ENCODE measurements at places on chromosomes 7 and 10. TPM values are rescaled to one million over a fixed set of nuclear protein-coding genes. Genes with fewer than 3 reads are reported as not detected.

DNA sequence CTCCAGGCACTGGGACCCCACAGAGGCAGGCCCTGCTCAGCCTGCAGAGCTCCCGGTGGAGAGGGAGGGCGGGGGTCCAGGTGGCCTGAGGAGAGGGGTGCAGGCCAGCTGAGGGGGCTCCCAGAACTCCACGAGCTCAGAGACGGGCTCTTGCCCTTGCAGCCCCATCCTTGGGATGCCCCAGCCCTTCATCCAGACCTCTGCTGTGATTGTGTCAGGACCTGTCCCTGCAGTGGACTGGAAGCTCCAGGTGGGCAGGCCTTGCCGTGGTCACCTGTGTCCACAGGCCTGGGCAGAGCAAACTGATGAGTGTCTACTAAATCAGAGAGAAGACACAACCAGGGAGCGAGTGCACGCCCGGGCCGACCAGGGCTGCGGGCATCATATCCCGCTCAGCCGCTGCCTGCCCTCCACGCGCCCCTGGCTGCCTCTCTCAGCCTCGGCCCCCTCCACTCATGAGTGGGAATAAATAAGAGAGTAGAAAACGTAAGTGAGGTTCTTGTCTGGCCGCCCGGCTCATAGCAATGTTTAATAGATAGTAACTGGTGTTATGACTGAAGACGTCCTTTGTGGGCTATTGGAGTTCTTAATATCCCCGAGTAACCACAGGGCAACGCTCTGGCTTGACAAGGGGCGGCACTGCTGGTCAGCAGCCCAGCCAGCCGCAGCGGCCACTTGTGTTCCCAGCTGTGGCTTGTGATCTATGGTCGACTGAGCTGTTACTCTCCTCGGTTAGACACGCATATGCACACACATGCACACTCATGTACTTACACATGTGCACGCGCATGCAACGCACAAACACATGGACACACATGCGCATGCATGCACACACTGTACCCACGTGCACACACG, 105.6 kb downstream of the LHPP start:
- H3K27ac ChIP-seq, result no peak overlapping the region
- no peaks in the 10 kb centered on the region for H3K4me1 ChIP-seq
- no peaks in the 10 kb centered on the region for H3K36me3 ChIP-seq
- H3K4me3 ChIP-seq, result no peak overlapping the region
- no peak for DNase-seq
- H3K27me3 ChIP-seq, result no peaks in the 10 kb centered on the region

GRCh38 chr7:47786557-47787248, 161.6 kb downstream of the PKD1L1 start:
- H3K36me3 ChIP-seq, result no peaks in the 10 kb centered on the region
- H3K4me1 ChIP-seq, result no peaks in the 10 kb centered on the region
- DNase-seq, result no peak

DNA sequence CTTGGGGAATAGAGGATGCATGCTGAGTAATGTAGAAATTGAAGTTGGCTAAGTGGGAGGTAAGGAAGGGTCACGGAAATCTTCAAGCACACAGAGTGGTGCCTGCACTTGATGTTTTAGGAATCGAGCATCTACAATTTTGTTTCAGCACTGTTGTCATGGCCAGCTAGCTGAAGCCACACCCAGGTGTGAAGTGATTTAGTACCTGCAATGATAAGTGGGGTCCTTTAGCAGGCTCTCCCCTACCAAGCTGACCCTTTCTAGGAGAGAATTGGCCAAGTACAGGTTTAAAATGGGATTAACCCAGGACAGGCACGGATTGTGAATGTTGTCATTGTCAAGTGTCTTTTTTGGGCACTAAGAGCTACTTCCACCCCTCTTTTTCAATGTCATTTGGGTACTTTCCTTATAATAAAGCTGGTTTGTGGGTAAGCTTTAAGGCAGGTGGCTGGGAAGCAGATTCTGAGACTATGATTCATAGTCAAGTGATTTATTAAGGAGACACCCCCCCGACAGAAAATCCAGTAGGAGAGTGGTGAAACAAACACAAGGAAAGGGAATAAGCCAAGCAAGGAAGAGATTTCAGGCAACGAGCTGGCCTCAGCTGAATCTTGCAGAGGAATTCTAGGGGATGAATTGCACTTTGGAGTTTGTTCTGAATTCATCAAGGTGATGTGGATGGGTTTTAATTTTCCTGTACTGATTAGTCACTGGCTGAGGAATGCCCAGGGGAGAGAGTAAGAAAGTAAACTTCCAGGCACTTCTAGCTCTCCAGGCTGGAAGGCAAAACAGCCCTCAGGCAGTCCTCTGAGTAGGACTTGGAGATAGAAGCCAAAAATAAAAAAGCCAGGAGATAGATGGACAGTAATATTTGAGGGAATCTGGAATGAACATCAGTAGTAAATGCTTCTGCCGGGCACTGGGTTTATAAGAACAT, 1128.4 kb downstream of the SORCS3 start:
- no peaks in the 10 kb centered on the region for H3K36me3 ChIP-seq
- no peak for DNase-seq
- no peak overlapping the region for H3K27ac ChIP-seq
- no peaks in the 10 kb centered on the region for H3K27me3 ChIP-seq
- H3K4me3 ChIP-seq, result no peak overlapping the region

DNA sequence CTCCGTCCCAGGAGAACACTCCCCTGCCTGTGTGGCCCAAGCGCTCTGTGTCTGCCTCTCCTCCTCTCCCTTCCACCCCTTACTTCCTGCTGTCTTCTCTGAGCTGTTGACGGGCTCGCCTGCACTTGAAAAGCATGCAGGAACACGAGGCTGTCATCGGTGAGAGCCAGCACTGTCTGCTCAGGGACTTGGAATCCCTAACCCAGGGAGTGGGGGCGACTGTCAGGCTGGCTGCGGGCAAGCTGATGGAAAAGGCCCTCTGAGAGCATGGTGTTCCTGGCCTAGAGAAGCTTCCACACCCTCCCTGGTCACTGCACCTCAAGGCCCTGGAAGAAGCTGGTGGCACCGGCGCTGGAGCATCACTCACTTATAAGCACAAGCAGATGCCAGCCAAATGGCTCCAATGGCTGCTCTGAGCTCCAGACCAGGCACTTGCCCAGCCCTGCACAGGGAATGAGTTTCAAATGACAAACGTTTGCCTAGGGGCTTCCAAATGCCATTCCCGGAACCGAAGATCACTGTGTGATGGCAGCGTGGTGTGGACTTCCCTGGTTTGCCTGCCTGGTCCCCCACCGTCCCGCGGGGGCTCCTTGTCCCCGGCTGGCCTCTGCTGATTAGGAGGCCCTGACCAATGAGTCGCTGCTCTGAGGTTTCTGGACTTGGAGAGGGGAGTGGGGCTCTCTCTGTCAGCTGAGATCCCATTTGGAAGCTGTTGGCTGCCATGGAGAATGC, 56.7 kb upstream of the EBF3 start:
- peaks cover 7% of the 10 kb centered on the region for H3K4me1 ChIP-seq
- no peaks in the 10 kb centered on the region for H3K27me3 ChIP-seq
- H3K4me3 ChIP-seq, result no peak overlapping the region
- DNase-seq, result no peak
- no peaks in the 10 kb centered on the region for H3K36me3 ChIP-seq

GRCh38 chr7:158028290-158028941, 559.2 kb downstream of the PTPRN2 start:
- H3K4me1 ChIP-seq, result no peaks in the 10 kb centered on the region
- no peak for DNase-seq
- no peaks in the 10 kb centered on the region for H3K27me3 ChIP-seq
- no peak overlapping the region for H3K27ac ChIP-seq
- H3K36me3 ChIP-seq, result peaks cover 2% of the 10 kb centered on the region

- H3K4me3 ChIP-seq, result no peak overlapping the region
- H3K27me3 ChIP-seq, result peaks cover 5% of the 10 kb centered on the region
- H3K4me1 ChIP-seq, result no peaks in the 10 kb centered on the region
- no peak overlapping the region for H3K27ac ChIP-seq
Observed at GRCh38 chr7:121078701-121079227, 90.3 kb downstream of the CPED1 start.

- H3K27ac ChIP-seq, result no peak overlapping the region
- H3K27me3 ChIP-seq, result peaks cover 6% of the 10 kb centered on the region
- H3K4me1 ChIP-seq, result no peaks in the 10 kb centered on the region
- peaks cover 9% of the 10 kb centered on the region for H3K36me3 ChIP-seq
Observed at GRCh38 chr7:97846945-97847344, 25.3 kb downstream of the ASNS start.

MOGAT3 gene
- not detected for total RNA-seq

- H3K4me1 ChIP-seq, result no peaks in the 10 kb centered on the region
- H3K4me3 ChIP-seq, result no peak overlapping the region
- no peak overlapping the region for H3K27ac ChIP-seq
- no peaks in the 10 kb centered on the region for H3K36me3 ChIP-seq
Observed at GRCh38 chr7:85764034-85764433, 577.2 kb upstream of the SEMA3D start.

DNA sequence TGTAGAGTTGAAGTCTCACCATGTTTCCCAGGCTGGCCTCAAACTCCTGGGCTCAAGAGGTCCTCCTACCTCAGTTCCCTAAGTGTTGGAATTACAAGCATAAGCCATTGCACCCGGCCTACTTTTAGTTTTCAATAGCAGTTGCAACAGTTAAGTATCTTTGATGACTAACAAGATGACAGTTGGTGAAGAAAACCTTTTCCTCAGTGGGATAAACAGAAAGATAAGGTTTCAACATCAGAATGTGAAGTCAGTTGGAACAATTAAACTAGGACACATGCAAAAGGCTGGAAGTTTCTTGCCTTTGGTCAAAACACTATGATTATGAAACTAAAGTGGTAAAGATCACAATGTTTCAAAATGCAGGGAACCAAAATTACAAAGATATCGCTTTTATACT, 169.2 kb downstream of the ZNF438 start:
- DNase-seq, result no peak
- H3K36me3 ChIP-seq, result no peaks in the 10 kb centered on the region
- peaks cover 2% of the 10 kb centered on the region for H3K4me1 ChIP-seq

GRCh38 chr7:106282390-106282789, 2.4 kb downstream of the NAMPT start:
- peaks cover 17% of the 10 kb centered on the region for H3K36me3 ChIP-seq
- no peaks in the 10 kb centered on the region for H3K27me3 ChIP-seq
- peaks cover 64% of the 10 kb centered on the region for H3K4me1 ChIP-seq
- peak overlapping the region; percentile 83 for H3K4me3 ChIP-seq

HABP2 gene
- total RNA-seq, result not detected

DNA sequence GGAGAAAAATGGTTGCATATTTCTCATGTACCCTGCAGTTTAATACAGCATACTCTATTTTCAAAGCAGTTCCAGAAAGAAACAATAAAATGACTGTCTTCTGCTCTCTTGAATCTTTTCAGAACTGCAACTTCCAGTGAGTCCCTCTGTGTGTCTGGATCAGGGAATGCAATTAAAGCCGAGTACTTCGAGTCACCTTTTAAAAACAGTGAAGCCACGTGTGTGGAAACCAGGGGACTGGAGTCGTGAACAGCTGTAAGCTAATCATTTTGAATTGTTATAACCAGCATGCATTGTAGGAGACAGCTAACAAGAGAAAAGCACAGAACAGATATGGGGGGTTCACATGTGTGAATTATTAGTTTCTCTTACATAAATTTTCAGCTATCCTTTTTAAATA, 109.1 kb downstream of the CPED1 start:
- no peak overlapping the region for H3K4me3 ChIP-seq
- no peak for DNase-seq
- no peak overlapping the region for H3K27ac ChIP-seq
- no peaks in the 10 kb centered on the region for H3K36me3 ChIP-seq
- H3K4me1 ChIP-seq, result no peaks in the 10 kb centered on the region
- peaks cover 10% of the 10 kb centered on the region for H3K27me3 ChIP-seq

HMX2 gene
- total RNA-seq, result not detected

USP54 gene
- 4.3 TPM for total RNA-seq

DNA sequence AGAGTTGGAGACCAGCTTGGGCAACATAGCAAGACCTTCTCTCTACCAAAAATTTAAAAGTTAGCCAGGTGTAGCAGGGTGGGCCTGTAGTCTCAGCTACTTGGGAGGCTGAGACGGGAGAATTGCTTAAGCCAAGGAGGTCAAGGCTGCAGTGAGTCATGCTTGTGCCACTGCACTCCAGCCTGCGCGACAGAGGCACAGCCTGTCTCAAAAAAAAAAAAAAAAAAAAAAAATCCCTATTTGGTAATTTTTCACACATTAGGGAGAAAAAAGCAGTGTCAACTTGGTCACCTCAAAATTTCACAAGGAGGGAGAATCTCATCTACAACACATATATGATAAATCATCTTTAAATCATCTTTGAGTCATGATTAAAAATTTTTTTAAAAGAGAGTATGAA, 6.4 kb upstream of the ZNF398 start:
- H3K4me3 ChIP-seq, result no peak overlapping the region
- H3K4me1 ChIP-seq, result peaks cover 9% of the 10 kb centered on the region

DNA sequence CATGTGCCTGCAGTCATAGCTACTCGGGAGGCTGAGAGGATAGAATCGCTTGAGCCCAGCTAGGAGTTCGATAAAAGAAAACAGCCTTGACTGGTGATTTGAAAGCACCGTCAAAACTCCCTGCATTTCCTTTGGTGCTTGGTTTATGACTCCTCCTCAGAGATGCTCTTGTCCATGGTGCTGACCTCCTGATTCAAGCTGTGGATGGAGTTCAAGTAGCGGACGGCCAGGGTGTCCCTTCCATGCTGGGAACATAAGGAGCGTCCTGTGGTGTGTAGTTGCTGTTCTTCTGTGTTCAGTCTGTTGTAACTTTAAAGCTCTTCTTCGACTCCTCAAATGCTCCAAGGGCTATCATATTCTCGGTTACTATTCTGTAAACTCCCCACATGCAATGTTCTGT, 382.5 kb upstream of the KIAA1217 start:
- no peaks in the 10 kb centered on the region for H3K36me3 ChIP-seq
- H3K4me1 ChIP-seq, result no peaks in the 10 kb centered on the region
- H3K4me3 ChIP-seq, result no peak overlapping the region
- H3K27ac ChIP-seq, result no peak overlapping the region
- H3K27me3 ChIP-seq, result no peaks in the 10 kb centered on the region
- DNase-seq, result no peak

DNA sequence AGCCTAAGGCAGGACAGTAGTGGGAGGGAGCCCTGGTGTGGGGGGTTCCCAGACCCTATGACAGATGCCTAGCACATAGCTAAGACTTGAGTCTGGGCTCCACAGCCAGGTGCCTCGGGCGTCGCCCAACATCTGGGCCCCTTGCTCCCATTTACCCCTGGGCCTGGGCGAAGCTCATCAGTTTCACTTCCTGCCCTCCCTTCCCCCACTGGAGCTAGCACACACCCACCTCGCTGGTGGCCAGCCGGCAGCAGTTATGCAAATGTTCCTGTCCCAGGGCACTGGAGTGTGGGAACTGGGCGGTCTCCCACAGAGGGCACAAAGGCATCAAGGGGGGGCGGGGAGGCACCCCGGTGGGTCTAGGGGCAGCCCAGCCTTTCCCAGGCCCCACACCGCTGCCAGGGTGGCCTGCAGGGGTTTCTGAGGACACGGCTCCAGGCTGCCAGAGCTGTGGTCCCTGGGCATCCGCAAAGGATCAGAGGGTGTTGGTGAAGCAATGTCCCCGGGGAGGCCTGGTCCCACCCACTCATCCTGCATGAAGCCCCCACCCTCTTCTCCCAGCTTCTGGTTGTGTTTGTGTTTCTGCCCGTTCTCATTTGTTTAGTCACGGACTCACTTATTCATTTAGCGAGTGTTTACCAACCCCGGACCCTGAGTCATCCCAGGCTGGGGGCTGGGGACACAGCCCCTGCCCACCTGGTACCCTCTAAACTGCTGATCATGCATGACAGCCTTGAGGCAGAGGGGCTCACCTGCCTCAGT, 20.4 kb downstream of the SH2B2 start:
- no peak overlapping the region for H3K27ac ChIP-seq
- H3K4me1 ChIP-seq, result peaks cover 8% of the 10 kb centered on the region
- H3K27me3 ChIP-seq, result no peaks in the 10 kb centered on the region
- H3K36me3 ChIP-seq, result no peaks in the 10 kb centered on the region

- no peak overlapping the region for H3K27ac ChIP-seq
- H3K4me3 ChIP-seq, result no peak overlapping the region
- peaks cover 13% of the 10 kb centered on the region for H3K4me1 ChIP-seq
Observed at GRCh38 chr7:22589641-22590201, 89.7 kb upstream of the STEAP1B start.
